ENCODE measurements at places on chromosomes 6 and 20.

DNA sequence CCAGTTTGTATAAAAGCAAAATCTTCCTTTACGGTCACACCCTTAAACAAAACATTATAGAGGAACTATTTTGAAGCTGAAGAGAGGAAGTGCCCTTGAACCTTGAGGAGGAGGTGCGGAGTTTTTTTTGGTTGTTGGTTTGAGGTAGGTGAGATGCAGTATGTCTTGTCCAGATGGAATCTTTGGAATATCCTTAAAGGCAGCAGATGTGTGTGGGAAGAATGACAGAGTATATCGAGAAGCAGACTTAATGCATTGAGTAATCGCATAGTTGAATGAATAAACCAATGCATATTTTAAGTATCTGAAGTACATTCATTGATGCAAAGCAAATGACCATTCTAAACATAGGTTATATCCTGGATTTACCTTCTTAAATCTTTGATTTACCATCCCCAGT, 49.9 kb downstream of the AIG1 start:
- no peak for DNase-seq

DNA sequence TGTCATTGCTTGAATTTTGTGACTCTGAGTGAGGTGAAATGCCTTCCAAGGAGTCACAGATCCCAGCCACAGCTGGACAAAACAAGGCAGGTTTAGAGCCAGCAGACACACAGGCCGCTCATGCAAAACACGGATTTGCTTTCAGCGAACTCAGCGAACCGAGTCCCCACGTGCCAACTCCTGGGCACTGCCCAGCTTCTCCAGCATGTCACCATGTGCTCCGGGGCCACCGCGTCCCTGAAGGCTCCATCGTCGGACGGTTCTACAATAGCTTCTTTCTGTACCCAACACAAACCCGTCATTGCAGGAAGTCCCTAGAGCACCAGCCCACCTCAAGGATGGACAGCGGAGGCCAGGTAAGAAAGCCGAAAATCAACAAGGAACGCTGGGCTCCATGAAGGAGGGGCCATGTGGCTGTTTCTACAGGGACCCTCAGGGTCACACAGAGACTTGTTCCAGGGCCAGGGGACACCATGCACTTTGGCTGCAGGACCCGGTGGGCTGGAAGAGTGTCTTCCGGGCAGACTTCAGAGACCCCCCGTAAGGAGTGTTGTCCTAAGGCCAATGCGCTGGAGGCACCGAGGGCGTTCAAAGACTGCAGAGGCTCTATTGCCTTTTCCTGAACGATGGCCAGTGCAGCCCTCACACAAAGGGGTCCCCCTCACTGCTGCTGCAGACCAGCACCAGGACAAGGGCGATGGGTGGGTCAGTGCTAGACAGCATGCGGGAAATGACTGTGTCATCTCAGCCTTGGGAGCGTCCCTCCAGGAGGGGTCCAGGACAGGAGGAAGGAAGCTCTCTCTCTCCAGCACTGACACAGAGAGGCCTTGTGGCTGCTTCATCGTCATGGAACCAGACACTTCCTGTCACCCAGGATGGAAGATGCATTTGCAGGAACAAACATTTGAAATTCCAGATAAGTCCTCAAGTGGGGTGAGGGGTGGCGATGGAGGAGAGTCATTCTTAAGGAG, 19.8 kb downstream of the DACT2 start:
- DNase-seq: no peak

GRCh38 chr6:151494936-151495320, 1.1 kb downstream of the CCDC170 start:
- DNase-seq: no peak

DNA sequence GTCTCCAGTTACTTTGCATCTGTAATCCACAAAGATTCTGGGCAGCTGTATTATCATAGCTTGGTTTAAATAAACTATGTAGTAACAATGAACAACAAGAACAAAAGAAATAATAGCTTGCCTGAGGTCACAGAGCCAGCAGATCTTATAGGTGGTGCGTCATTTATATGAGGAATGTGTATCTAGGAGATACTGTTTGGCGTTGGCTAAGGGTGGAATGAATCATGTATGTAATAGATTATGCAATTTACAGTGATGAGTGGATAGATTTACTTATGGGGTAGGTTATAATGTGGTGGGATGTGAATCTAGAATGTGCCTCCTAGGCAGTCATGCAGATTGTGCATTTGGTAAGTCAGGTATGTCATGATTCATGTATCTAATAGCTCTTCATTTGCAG, 42.8 kb downstream of the HNF4A start:
- no peak for DNase-seq

GRCh38 chr6:142331075-142331551, 29.3 kb downstream of the ADGRG6 start:
- DNase-seq: no peak

DNA sequence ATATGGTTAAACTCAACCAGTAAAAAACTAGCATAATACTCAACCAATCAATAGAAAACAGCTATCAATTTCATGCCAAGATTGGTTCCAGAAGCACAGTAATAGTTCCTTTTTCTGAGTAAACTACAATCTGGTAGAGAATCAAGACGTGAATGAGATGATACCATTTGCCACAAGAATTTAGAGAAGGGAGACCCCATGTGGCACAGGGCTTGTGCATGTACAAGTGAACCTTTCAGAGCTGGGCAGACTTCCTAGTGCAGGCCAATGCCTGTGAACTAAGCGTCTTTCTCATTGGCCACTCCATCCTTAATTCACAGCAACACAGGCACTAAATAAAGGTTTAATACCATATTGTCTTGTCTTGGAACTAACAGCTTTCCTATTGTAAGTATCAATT, 213.5 kb downstream of the RFPL4B start:
- DNase-seq: no peak

GRCh38 chr20:33992145-33992922, 1.4 kb upstream of the RALY start:
- no peak for DNase-seq

DNA sequence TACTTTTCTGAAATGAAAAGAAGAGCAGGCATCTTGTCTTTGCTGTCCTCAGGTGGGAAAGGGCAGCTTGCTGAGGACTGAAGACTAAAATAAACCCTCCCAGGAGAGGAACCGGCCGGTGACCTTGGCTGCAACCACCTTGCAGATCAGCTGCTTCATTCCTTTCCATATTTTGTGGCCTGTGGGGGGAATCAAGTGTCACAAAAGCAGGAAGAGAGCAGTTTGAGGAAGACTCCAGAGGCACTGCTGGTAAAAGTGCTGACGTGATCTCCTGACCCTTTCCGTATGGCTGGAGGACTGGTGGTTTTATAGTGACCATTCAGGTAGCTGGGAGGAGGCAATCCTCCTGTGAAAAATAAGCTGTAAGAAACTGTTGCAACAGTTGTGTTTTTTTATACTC, 157.0 kb downstream of the PLCB4 start:
- DNase-seq: no peak

GRCh38 chr20:56956534-56956933, 309.9 kb downstream of the BMP7 start:
- DNase-seq: no peak

- DNase-seq: no peak
These were observed 97.3 kb upstream of the MLIP start for GRCh38 chr6:54013966-54014365.

GRCh38 chr6:46130666-46131065, 877 bp downstream of the ENPP4 start:
- no peak for DNase-seq

DNA sequence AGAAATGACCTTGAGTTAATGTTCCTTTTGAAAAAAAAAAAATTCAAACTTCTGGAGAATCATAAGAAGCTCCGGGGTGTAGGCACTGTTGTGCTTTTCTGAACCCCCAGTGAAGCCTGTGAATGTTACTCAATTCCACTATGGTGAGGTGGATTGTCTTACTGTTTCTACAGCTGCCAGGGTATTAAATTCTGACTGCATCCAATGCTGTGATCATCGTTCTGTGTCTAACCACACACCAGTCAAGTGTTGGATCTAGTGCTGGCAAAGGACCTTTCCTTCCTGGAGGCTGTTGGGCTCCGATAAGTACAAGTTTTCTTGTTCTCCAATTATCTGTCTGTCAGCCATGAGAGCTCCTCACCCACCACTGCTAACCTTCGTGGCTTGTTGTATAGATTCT, 162.0 kb upstream of the EPHA7 start:
- no peak for DNase-seq

DNA sequence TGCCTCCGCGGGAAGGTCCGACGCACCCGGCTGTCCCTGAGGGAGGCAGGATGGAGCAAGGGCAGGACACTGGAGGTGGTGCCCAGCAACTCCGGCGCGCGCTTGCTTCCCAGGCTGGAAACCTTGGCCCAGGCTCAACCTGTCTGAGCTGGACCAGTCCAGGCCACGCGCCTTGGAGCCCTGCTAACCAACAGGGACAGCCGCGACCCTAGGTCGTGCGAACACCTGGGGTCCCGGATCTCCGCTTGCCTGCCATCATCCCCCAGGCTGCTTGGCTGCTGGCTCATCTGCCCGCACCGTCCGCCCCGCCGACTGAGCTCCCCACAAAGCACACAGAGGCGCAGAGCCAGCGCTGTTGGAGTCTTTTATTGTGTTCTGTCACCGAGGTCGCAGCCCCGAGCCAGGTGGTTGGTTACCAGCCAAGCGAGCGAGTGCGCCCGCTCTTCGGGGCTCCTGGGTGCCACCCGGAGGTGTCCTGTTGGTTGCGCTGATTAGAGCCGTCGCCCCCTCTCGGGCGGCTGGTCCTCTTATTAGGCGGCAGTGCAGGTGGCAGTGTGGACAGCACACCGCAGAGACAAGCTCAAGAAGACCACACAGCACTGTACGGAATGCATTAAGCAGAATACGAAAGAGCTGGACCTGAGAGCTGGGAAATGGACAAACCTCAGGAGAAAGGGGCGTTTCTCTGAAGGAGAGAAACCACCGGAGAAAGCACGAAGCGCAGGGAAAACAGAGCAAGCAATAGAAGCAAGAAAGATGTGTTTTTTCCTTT, 3.8 kb downstream of the COL12A1 start:
- DNase-seq: peak; percentile 70

GRCh38 chr6:129696028-129696418, 14.0 kb downstream of the ARHGAP18 start:
- DNase-seq: no peak

- no peak for DNase-seq
These were observed 51.1 kb upstream of the STX16 start for GRCh38 chr20:58599966-58600365.

GRCh38 chr6:106180208-106180607, 94.1 kb downstream of the PRDM1 start:
- DNase-seq: no peak

- DNase-seq: no peak
These were observed 39.0 kb downstream of the PLAGL1 start for GRCh38 chr6:143969077-143969476.

DNA sequence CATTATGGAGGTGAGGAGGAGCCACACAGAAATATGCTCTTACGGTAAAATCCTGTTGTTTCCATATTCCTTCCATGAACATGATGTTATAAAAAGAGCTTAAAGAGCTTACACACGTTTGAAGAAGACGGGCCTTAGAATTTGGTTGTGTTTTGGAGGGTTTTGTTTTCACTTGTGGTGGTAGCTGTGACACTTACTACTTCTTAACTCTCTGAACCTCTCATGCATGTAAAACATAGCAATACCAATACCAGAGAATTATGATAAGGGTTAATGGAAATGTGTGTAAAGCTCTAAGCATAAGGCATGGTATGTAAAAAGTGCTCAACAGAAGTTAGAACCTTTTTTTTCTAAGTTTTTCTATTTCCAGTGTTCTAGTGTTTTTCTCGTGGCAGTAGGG, 256.1 kb upstream of the KCNQ5 start:
- DNase-seq: no peak

GRCh38 chr6:23013776-23014175, 444.4 kb downstream of the HDGFL1 start:
- no peak for DNase-seq

DNA sequence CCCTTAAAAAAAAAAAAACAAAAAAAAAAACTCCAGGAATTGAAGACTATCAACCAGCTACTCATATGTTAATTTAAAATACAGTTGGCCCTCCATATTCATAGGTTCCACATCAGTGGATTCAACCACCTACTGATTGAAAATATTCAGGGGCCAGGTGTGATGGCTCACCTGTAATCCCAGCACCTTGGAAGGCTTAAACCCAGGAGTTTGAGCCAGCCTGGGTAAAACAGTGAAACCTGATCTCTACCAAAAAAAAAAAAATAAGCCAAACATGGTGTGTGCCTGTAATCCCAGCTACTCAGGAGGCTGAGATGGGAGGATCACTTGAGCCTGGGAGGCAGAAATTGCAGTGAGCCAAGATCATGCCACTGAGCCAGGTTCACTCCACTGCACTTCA, 72.4 kb upstream of the SMIM8 start:
- no peak for DNase-seq

DNA sequence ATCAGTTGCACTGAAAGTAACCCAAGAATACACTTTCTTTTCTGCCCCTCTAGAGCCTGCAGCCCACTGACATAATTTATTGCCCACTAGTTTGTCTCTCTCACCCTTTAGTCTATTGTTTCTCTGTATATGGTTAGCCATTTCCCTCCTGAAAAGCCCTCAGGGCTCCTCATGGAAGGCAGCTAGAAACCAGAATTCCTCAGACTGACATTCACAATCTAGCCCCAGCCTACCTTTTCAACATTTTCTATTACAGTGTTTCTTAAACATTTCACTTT, 21.4 kb upstream of the PAQR8 start:
- DNase-seq: no peak

DNA sequence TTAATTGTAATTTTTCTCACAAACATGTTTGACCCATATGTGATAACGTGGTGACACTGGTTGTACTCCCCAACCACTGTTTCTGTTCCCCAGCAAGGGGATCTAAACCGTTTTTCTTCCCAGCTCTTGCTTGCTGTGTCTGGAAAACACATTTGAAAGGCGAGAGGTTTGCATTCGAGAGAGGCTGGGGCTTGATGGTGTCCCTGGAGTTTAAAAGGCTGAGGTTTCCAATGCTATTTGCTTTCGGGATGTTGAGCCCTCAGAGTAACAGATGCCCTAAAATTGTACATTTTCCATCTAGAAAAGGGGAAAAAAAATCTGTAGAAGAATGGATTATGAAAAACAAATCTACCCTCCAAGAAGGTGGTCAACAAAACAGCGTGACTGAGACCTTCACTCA, 35.4 kb downstream of the AKAP12 start:
- DNase-seq: no peak

GRCh38 chr6:5208057-5208456, 52.7 kb downstream of the LYRM4 start:
- no peak for DNase-seq

Data from H9 (cell line).